ENCODE measurements at places on chromosomes 2 and 18. TPM values are rescaled to one million over a fixed set of nuclear protein-coding genes. Genes with fewer than 3 reads are reported as not detected.

GRCh38 chr2:21228041-21228895, 104.5 kb downstream of the TDRD15 start:
- no peak for DNase-seq

DNA sequence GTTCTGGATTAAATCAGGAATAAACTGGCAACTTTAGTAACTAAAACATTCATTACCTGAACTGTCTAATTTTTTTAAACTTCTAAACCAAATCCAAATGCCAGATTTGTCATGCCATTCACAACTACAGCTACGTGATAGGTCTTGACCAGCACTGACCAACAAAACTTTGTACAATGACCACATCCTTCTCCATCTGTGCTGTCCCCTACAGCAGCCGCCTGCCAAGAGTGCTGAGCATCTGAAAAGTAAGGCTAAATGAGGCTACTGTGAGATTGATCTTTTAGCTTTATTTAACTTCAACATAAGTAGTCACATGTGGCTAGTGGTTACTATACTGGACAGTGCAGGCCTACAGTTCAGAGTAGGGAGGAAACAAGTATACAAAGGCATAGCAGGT, 7.6 kb downstream of the FAM168B start:
- no peak for DNase-seq

DNA sequence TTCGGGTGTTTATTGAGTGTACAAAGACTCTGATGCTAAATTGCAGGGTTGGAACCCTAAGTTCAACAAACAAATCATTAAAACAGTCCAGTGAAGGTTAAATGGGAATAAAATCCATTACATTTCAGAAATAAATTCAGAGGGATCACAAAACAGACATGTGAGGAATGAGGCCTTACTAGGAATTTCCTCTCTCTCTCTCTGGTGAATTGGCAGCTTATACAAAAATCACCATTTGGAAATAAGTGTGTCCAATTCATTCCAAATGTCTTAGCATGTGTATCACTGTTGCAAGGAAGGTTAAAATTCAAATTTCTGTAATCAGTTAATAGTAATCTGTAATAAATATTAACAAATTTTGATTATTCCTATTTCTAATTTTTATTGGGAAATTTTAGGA, 228.6 kb upstream of the PXDN start:
- DNase-seq = no peak

DNA sequence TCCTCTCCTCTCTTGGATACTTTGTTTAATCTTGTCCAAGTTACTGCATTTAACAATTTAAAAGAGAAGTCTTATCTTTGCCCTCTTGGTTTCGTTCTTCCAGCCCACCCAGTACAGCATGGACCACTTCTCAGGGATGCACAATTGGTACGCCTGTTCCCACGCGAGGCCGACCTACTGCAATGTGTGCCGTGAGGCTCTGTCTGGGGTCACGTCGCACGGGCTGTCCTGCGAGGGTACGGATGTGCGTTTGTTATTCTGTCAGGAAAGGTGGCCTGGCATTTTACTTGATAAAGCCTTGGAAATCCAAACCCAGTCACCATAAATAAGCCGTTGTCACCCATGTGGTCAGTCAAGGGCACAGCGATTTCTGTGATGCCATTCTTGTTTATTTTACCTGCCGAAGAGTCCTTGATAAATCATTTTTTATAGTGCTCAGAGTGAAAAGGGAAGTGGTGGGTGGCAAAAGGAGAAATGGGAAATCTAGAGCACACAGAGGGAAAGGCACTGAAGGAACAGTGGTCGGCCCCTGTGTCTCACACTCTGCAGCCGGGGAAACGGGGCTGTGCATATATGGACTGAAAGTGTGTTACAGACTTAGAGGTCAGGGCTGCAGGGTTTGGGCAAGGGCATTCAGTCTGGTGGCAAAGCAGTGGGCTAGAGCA, 80.5 kb downstream of the DGKD start:
- no peak for DNase-seq

DNA sequence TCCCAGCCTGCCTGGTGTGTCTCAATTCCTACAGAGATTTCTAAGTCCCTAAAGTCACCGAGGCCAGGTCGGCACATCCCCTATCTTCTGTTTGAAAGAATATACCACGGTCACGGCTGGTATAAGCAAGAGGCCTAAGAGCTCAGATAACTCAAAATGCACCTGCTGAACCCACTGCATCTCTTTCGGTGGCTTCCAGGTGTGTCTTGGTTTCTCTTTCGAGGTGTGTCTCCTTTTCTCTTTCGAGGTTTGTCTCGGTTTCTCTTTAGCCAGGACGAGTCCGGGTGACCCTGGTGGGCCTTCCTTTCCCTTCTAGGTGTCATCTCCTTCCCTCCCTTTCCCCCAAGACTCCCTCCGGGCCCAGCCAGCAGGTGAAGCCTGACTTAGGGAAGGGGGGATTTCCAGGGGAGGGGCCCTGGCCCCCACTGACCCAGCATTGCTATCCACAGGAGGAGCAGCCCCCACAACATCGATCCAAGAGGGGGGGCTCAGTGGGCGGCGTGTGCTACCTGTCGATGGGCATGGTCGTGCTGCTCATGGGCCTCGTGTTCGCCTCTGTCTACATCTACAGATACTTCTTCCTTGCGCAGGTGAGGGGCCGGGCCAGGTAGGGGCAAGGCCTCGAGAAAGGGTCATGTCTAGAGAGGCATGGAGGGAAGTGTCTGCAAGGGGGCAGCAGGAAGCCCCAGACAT, 8.4 kb downstream of the ITM2C start:
- DNase-seq = peak; percentile 20

The RIT2 gene
- not detected for total RNA-seq

- no peak for DNase-seq
These were observed 61.2 kb upstream of the RBBP8 start for GRCh38 chr18:22871809-22872525.

Data from mesothelial cell of epicardium (in vitro differentiated cells).